Activated CD8-positive, alpha-beta memory T cell treated with anti-CD3 and anti-CD28 coated beads for 48 hours (primary cell): ENCODE measurements at places on chromosomes 2 and 18.

DNA sequence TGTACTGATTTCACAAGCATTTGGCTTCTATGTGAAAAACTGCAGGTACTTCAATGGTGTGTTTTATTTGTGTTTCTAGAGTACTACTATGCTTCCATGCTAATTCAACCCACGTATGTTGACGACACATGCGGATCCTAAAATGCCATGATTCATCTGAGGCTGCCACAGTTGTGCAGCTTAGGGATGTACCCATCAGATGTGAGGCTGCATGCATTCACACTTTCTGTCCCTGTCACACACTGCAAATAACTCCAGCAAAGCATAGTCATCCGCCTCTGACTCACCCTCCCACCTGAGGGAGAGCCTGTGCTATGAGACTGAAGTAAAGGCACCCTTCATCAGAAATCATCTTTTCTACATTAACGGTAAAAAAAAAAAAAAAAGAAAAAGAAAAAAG lies 22.1 kb upstream of the SERTAD2 start:
- no peak for DNase-seq

GRCh38 chr18:24726727-24727492 lies 266.5 kb downstream of the HRH4 start:
- DNase-seq: peak; percentile 16

DNA sequence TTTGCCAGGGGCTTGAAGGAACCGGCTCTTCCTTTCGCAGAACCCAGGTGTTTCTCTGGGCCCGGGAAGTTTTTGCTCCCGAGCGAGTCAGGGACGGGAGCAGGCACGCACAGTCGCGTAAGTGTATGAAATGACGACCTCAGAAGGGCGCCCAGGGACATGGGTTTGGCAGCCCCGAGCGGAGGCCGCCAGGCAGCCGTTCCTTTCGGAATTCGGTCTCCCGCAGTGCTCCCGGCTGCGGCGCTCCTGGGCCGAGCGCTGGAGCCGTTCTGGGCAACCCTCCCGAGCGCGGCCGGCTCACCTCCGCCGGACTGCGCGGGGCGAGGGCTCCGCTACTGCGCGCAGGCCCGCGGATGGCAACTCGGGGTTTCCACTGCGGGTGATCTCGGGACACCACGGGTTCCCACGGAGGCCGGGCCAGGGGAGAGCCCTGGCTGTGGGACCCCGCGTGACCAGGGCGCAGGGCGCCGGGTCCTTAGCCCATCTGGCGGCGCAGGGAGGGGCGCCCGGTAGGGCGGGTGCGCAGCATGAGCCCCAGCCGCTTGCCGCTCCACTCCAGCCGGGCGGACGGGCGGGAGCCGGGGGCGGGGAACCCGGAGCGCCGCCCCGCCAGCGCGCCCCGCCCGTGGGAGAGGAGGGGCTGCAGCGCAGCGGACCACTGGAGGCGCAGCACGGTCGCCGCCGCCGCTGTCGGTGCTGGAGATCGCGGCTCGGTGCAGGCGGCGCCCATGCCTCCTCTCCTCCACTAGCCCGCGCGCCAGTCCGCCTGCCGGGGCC lies at the start of gene OSBPL6:
Gene OSBPL6, plus strand, starts transcription at position 690 of the 777 bp plus-strand sequence. CDS start 111,673 bp downstream, outside the sequence.
- DNase-seq: peak; percentile 38

- DNase-seq: no peak
Measured at GRCh38 chr2:182038576-182038975, 52.9 kb downstream of the PPP1R1C start.

DNA sequence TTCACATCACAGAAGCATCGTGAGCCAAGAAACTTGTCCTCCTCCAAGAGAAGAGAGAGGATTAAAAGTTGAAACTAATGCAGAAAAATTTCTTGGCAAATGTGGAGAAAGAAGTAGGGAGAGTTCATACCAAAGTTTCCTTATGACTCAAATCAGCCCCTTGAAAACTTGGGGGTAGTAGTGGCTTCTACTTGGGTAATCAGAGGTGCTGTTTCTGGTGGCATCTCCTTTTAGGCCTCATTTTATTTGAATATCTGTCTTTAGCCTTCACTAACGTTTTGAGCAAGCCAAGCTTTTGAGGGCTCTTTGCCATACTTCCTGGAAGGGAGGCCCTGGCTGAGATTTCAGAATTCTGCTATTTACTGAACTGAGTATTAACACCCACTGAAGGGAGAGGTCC lies 515.3 kb upstream of the MEX3C start:
- no peak for DNase-seq
